ENCODE measurements at places on chromosomes 2 and 18.

DNA sequence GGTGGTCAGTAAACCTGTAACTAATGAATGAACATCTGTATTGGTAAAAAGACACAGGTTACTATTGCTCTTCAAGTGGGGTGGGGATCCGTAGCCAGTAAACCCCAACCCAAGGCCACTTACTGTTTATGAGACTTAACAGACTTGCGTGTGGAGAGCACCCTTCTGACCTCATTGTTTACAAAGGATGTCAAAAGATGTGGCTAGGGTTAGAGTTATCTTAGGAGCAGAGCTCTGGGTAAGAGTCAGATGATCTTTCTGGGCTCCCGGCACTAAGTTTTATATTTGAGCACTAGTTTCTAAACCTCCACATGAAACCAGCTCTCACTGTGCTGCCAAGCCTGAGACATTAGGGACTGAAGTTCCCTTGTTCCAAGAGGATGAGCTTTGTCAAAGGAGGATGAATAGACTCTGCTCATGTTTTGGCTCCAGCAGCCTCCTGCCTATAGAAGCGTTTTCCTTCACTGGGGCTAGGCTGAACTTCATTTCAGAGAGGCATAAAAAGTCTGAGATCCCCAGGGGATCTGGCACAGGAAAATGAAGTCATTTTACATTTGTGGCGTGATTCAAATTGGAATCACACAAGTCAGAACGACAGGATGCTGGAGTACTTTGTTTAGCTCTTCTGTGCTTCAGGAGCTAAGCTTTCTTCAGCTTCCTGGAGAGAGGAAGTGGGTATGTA lies 403.1 kb upstream of the TRIB2 start:
- DNase-seq = no peak

DNA sequence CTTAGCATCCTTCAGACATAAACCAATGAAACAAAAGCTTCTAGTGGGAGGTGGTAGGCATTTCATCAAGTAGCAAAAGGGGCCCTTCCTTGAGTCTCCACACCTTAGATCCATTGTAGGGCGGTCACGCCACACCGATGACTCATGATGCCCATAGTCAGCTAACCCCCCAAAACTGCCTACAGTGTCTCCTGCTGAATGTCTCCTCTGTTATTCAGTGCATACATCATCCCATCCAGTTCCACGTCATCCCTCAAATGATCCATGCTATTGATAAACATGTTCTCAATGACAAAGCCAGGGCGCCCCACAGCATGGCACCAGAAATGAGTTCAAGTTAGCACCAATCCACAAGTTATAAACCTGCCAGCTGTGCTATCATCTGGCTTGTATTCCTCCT lies 57.4 kb upstream of the ACKR3 start:
- DNase-seq = no peak

- no peak for DNase-seq
Measured at GRCh38 chr18:50401888-50402287, 27.0 kb downstream of the SKA1 start.

GRCh38 chr18:46148810-46149209 lies 44.6 kb downstream of the HAUS1 start:
- no peak for DNase-seq

GRCh38 chr18:6747646-6748045 lies 18.1 kb downstream of the ARHGAP28 start:
- no peak for DNase-seq

DNA sequence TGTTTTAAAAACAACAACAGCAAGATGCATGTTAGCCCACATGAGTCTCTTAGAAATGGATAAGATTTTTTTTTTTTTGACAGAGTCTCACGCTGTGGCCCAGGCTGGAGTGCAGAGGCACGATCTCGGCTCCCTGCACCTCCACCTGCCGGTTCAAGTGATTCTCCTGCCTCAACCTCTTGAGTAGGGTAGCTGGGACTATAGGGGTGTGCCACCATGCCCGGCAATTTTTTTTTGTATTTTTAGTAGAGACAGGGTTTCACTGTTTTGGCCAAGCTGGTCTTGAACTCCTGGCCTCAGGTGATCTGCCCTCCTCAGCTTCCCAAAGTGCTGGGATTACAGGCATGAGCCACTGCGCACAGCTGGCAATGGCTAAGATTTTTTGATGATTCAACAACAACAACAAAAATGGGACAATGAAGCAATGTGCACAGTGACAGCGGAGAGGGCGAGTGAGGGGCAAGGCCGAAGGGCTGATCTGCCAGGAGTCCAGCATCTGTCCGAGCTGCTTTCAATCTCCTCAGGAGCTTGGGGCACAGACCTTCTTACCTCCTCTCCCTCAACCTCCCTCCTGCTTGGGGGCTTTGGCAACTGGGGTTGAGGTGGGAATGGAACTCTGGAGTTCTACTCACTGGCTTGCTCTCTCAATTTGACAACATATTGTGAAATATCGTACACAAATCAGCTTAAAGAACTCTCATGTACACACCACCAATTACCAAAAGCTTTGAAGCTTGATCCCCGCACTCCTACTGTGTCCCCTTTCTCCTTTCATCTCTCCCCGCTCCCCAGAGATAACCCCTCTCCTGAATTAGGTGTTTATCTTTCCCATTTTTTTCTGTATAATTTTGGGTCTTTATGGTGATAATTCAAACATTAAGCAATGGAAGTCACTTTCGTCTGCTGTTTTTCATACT lies 3.4 kb downstream of the ABCG8 start:
- DNase-seq = no peak

GRCh38 chr2:58541511-58541910 lies 300.4 kb upstream of the FANCL start:
- peak; percentile 29 for DNase-seq

DNA sequence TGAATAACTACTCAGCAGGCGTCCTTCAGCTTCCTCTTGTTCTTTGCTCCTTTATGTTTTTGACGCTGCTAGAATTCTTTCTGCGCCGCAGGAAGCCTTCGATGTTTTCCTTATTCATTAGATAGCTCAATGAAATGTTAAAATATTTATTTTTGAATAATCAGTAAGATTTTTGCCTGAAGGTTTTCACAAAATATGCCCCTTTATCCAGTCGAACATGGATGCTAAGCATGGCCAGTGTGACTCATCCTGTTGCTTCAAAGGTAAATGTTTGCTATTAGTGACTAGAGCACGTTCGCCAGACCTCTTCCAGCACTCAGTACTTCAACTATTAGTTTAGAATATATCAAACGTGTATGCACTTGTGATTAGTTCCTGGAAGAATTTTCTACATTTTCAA lies 7.6 kb upstream of the MEIS1 start:
- no peak for DNase-seq

DNA sequence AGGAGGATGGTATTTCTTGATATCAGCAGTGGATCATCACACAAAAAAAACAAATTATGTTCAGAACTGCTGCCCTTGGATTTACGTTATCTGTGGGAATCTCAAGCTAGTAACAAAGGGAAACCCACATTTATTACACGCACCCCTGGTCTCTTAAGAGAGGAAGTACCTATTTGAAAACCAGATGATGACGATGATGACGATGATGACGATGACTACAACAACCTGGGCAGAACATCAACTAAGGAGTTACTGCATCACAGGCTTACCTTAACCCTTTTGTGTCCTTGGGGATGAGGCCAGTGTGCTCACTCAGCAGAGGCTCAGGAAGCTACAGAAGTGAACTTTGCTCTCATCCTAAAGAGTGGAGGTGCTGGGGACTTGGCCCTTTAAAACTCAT lies 169.4 kb downstream of the FSHR start:
- no peak for DNase-seq

DNA sequence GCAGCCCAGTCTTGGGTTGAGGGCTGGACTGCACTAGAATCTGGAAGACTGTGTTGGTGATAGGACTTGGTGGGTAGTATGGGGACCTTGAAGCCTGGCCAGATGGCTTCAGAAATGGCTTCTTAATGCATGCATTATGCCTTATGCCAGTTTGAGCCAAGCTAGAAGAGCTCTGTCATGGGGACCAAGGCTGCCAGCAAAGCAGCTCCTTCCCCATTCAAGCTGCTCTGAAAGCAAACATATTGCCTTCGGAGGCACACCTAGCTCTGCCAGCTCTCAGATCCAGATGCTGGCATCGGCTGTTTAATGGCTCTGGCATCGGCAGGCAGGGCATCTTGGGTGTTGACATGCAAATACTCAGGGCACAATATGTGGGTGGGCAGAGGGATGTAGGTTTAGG lies 59.0 kb upstream of the IGFBP5 start:
- no peak for DNase-seq

- DNase-seq = no peak
Measured at GRCh38 chr2:228352048-228352447, 170.6 kb upstream of the SPHKAP start.

- DNase-seq = no peak
Measured at GRCh38 chr2:101479328-101479727, 4.4 kb upstream of the RFX8 start.

GRCh38 chr18:76350134-76351025 lies 144.7 kb downstream of the ZNF516 start:
- no peak for DNase-seq

- DNase-seq = no peak
Measured at GRCh38 chr2:186379052-186379451, 107.0 kb upstream of the ZC3H15 start.

DNA sequence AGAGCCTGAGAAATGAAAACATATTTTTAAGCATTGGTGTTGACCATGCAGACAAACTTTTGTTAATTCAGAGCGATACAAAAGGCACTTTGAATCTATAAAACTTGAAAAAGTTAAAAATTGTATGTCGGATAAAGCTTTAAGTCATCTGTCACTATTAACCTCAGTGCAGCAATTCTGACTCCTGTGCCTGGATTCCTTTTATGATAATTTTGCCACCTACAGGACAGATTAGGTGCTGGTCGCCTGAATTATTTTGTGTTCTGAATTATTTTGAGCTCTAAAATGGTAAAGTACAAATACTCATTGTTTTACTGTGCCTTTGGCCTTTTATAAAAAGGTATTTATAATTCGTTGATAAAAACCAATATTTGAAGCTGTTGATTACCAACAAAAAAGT lies 19.4 kb upstream of the RNF138 start:
- DNase-seq = peak; percentile 13

DNA sequence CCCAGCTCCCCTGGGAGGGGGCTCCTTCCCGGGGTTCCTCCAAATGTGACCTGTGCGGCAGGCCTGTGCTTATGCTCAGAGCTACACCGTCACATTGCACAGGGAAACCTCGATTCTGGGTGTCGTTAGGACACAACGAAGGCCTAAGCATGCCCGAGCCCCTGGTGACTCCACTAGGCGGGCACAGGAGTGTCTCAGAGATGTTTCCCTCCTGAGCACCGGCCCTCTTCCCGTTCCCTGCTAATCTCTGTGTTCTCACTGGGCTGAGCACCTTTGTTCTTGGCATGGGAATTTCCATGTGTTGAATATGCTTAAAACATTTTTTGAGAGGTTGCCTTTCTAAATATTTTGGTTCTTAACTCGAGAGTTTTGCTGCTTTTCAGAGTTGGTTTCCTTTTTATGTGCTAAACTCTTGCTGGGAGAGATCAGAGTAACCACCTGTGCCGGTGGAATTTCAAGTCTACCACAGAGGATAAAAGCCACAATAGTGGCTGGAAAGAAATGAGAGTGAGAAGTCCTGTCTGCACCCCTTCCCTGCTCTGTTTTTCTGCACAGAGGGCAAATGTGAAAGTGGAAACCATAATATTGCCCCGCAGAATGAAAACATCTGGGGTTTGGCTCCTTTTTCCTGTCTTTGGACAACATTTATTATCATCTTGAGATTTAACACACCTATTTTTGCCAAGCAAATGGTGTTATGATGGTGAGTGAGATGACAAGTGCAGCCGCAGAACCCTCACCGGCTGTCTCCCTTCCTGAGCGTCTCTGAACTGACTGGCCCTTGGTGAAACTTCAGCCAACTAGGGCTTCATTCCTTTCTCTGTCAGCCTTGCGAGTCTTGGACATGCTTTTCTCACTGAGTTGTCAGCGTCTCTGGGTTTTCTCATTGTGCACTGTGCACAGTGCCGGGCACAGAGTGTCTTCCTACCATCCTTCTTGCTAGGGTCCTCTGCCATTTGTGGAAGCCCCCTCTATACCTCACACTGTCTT lies 154.1 kb downstream of the VAPA start:
- no peak for DNase-seq

- no peak for DNase-seq
Measured at GRCh38 chr2:19859565-19859964, 42.2 kb downstream of the TTC32 start.

DNA sequence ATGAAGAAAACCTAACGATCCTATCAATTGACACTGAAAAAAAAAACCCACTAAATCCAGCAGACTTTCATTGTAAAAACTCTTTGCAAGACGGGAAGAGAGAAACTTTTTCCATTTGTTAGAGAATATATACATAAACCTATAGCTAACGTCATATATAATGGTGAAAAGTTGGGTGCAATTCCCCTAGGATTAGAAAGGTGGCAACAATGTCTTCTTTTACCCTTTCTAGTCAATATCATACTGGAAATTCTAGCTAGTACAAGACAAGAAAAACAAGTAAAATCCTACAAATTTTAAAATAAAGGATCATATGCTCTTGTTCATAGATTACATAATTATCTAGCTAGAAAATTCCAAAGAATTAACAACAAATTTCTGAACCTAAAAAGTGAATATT lies 1596.5 kb upstream of the LRRTM1 start:
- DNase-seq = no peak

DNA sequence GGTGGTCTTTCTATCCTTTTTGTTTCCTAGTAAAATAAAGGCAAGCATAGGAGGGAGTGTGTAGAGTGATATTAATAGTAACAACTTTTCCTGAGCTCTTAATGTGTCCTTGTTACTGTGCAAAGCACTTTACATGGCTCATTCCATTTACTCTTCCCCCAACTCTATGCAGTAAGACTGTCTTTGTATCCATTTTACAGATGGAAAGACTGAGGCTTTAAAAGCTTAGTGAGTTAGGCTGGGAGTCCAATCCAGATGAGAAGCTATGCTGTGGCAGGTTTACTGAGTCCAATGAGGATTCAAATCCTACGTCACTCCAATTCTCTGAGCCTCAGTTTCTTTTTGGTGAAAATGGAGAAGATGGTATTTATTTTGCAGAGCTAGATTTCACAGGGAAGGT lies 77.4 kb downstream of the NRP2 start:
- DNase-seq = no peak

DNA sequence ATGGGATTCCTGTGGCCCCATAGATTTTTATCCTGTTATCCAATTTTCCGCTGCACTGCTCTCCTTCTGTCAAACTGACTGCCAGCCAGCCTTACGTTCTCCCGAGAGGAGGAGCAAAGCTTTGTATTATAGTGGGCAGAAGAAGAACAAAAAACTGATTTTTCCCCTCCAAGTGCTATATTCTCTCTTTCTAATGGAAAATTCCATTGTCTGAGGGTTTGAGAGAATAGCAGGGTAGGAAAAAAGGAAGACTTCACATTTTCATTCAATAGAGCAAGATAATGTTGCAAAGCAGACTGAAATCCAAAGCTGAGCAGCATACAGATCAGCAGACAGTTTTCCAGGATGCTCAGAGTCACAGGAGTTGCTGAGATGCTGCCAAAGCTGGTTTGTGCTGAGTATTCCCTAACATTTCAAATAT lies 238.0 kb downstream of the UBE2E3 start:
- DNase-seq = no peak

DNA sequence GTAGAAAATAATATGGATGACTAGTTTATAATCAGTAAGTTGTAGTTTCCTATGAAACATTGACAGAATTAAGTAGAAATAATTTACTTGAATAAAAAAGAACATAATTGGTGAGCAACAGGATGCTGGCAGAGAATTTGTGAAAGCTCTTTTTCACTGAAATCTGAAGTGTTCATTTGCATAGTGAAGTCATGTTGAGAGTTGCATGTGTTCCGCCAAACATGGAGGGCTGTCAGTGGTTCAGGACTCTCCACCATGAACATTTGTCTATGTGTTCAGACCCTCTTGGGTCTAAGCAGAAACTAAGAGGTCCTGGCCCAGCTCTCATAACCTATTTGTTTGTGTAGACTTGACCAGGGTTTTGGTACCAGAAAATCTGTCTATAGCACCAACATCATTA lies 182.5 kb upstream of the LINC00305 start:
- DNase-seq = no peak
